ENCODE measurements at places on chromosomes 4 and X. TPM values are rescaled to one million over a fixed set of nuclear protein-coding genes. Genes with fewer than 3 reads are reported as not detected.

Gene UCP1
- total RNA-seq, result not detected

Gene MAGEB10
- not detected for total RNA-seq

DNA sequence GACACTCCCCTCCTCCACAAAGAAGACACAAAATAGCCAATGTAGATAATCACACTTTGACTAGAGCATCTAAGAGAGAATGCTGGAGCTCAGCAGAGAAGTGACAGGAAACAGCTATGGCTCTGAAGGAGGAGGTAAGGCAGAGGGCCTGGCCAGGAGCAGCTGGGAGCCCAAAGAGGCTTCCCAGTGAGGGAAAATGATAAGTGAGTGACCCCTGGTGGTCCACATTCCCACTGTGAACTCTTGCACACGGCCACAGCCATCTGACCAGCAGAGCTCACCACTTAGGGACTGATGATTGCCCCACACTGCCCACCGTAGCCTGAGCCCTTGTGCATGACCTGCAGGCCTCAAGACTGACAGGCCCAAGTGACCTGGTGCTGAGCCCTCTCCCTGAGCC lies 162.7 kb upstream of the GALNTL6 start:
- H3K4me1 ChIP-seq, result no peaks in the 10 kb centered on the region
- no peak overlapping the region for H3K27ac ChIP-seq
- DNase-seq, result no peak

Gene STS
- total RNA-seq, result 7.9 TPM

Gene BANK1
- total RNA-seq, result 0.45 TPM
